ENCODE measurements at places on chromosomes 6 and 20. TPM values are rescaled to one million over a fixed set of nuclear protein-coding genes. Genes with fewer than 3 reads are reported as not detected.

Gene RNF39
- 4.5 TPM for total RNA-seq

Gene VSX1
- 0.23 TPM for total RNA-seq

Gene RAB32
- 5.1 TPM for total RNA-seq

Gene KHDRBS2
- 0.76 TPM for total RNA-seq

DNA sequence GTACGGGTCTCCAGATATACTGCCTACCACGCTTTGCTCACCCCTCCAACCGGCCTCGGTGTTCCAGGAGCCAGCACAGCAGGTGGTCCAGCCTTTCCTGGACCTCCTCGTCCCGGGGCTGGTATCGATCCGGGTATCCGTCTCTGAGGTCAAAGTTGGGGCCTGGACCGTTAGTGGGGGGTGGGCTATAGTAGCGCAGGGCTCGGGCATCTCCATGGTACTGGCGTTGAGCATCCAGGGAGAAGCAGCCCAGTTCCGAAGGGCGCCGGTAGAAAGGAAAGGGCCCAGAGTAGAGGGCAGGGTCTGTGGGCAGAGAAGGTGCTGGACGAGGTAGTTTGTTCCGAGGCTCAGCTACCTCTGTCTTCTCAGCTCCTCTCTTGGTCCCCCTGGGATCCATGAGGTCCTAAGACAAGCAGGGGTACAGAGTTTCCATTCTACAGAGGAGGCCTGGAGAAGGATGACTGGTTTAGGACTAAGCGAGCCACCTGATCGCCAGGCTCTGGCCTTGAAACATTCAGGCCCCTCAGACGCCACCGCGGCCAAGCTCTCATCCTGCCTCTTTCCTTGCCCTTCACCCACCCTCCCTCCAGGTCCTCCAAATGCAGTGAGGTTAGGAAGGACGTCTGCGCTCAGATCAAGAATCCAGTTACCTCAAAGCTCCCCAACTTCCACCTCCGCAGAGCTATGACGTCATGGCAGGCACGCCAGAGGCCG is 502 bp downstream of the DXO start:
- no peak for DNase-seq
- H3K4me1 ChIP-seq, result peaks cover 12% of the 10 kb centered on the region
- H3K4me3 ChIP-seq, result peak overlapping the region; percentile 84
- H3K27me3 ChIP-seq, result no peaks in the 10 kb centered on the region
- H3K36me3 ChIP-seq, result peaks cover 41% of the 10 kb centered on the region

GRCh38 chr6:110415086-110415916 is at the start of gene DDO:
DDO (minus strand) TSS chr6:110415575; CDS start chr6:110413462, 2,113 bp downstream.
- DNase-seq, result no peak
- H3K4me1 ChIP-seq, result no peaks in the 10 kb centered on the region
- no peak within 1 kb of the TSS for H3K4me3 ChIP-seq
- H3K27ac ChIP-seq, result no peak within 1 kb of the TSS
- no peaks in the 10 kb centered on the region for H3K36me3 ChIP-seq

DNA sequence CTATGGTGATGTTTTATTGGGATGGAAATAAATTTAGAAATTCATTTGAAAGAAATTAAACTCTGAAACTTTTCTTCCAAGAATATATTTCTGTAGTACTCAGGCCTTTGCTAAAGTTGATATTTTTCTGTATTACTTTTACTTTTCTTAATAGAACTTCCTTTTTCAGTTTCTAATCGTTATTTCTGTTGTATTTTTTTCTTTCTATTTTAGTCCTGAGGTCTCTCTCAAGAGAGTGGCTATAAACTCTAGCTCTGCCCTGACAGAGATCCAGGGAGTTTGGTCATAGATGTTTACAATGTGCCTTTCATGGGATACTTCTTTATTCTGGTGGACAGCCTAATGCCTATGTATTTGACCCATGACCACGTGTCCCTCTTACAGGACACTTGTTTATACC is 51.0 kb downstream of the OR2B6 start:
- H3K4me1 ChIP-seq, result peaks cover 33% of the 10 kb centered on the region
- H3K27me3 ChIP-seq, result peaks cover 6% of the 10 kb centered on the region
- no peak overlapping the region for H3K27ac ChIP-seq
- no peaks in the 10 kb centered on the region for H3K36me3 ChIP-seq
- no peak overlapping the region for H3K4me3 ChIP-seq
- no peak for DNase-seq

DNA sequence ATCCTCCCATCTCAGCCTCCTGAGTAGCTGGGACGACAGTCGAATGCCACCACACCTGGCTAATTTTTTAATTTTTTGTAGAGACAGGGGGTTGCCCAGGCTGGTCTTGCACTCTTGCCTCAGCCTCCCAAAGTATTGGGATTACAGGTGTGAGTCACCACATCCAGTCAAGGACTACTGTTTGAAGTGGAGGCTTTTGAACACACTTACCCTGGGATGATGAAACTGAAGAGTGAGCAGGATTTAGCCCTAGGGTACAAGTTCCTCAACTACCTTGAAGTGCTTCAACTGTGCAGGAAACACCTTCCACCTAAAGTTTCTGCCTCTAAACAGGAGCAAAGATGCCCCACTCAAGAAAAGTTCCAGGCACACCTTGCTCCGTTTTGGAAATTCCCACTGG is 15.7 kb upstream of the PARD6B start:
- DNase-seq, result no peak
- no peak overlapping the region for H3K4me3 ChIP-seq
- no peaks in the 10 kb centered on the region for H3K36me3 ChIP-seq
- H3K4me1 ChIP-seq, result peaks cover 41% of the 10 kb centered on the region
